ENCODE measurements at places on chromosomes 12 and 14.

GRCh38 chr12:29738365-29738764, 45.4 kb downstream of the TMTC1 start:
- no peak for DNase-seq

DNA sequence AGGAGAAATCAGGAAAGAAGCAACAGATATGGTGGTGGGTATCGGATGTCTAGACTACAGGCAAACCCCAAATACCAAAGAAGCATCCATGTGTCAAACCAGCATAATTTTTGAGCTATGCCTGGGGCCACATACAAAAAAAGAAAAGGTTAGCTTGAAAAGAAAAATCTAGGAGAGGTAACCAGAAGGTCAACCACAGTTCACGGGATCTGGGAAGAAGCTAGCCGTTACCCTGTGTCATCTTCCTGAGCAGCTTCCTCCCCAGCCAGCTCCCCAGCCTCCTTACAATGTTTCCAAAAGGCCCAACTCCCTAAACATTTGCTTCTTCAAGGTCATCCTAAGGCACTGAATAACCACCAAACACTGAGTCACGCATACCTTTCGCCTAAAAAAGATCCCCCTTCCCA, 3.1 kb downstream of the SINHCAF start:
- no peak for DNase-seq

GRCh38 chr12:46386360-46386867, 13.8 kb upstream of the SLC38A2 start:
- no peak for DNase-seq

DNA sequence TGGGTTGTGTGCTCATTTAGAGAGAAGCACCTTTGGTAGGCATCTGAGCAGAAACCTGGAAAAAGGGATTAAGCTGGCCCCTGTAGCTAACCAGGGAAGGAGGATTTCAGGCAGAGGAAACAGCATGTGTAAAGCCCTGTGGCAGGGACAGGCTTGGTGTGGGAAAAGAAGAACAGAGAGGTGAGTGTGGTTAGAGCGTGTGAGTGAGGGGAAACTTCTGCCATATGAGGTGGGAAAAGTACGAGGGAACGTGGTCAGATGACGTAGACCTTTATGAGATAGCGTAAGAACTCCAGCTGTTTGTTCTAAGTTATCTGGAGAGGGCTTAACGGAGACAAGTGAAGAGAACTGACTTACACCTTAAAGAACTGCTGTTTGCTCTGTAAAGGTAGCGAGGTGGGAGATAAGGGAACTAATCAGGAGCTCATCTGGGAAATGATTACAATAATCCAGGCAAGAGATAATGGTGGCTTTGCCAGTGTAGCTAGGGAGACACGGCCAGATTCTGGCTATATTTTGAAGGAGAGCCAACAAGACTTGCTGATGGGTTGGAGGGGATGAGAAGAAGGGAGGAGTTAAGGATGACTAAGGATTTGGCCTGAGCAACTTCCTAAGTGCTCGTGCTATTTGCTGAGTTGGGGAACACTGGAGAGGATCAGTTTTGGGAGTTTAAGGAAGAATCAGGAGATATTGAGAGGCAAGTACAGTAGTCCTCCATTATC, 234.0 kb downstream of the ETNK1 start:
- DNase-seq: no peak

- DNase-seq: no peak
These were observed 70.8 kb downstream of the NCOR2 start for GRCh38 chr12:124496584-124496983.

- no peak for DNase-seq
These were observed 46.7 kb upstream of the TCL1A start for GRCh38 chr14:95760596-95760995.

DNA sequence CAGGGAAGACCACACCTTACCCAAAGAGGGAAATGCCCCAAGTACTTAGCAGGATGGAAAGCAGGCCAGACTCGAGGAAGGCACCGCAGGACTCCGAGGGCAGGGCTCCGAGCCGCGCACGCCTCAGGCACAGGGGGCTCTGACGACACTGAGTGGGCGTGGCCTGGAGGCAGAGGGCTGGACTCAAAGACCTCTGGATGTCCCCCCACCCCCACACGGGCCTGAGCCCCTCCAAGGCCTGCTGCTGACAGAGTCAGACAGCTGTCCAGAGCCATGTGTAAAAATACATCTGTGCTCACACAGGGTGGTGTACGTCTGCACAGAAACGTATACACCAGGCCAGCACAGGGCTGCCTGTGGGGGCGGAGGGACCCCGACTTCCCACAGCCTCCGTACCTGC, 1.4 kb downstream of the AKT1 start:
- no peak for DNase-seq

DNA sequence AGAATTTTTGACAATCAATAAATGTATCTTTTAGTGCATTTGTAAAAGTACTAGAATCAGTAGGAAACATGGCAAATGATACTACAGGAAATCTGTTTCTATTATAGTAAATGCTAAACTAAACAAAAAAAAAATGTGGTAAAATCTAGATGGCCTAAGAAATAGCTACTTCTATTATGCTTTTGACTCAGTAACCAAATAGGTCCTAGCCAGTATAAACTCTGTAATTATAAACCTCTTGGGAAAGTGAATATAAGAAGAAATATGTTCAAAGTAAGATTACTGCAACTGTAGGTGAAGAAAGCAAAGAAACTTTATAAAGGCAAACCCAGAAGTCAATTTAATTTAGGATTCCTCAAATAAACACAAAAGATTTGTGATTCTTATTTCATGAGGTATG, 581.2 kb downstream of the LRFN5 start:
- DNase-seq: no peak

DNA sequence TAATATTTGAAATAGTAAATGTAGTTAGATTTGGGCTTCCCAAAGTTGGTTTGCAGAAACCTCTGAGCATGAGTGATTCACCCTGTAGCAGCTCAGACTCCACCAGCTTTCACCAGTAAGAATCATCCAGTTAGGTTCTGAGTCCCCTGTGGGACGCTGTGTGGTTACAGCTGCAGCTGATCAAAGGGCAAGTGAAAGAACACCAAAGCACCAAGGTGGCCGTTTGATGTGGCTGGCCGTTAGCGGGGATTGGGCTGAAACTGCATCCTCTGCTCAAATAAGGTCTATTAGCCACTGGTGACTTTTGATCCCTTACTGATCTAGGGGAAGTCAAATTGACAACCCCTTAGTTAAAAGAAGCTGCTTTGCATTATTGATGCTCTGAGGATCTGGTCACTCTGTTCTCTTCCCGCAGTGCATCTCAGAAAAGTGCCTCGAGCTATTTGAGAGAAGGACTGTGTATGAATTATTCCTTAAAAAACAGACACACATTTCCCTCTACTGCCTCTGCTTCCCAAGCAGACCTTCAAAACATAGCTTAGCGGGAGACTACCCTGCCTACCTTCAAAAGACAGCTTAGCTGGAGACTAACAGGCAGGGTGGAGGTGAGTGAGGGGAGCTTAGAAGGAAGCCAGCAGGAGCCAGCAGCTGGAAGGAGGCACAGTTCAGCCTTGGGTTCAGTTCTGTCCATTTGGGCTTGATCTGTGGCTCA, 3.7 kb downstream of the ABHD12B start:
- DNase-seq: no peak

DNA sequence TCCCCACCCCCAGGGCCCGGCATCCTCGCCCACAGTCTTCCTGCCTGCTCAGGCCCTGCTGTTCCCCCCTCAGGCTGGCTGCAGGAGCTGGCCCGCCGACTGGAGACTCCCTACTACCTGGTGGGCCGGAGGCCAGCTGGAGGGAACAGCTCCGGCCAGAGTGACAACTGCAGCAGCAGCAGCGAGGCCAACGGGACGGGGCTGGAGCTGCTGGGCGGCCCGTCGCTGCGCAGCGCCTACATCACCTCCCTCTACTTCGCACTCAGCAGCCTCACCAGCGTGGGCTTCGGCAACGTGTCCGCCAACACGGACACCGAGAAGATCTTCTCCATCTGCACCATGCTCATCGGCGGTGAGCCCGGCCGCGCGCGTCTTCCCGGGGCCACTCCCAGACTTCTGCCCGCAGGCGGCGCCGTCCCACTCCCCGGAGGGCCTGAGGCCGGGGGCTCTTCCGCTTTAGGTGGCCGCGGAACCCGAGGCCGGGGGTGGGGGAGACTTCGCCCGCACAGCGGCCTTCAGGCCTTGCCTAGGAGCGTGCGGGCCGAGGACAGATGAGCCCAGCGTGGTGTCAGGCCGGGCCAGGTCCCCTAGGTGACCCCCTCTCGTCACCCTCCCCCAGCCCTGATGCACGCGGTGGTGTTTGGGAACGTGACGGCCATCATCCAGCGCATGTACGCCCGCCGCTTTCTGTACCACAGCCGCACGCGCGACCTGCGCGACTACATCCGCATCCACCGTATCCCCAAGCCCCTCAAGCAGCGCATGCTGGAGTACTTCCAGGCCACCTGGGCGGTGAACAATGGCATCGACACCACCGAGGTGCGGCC, 10.2 kb downstream of the KCNH3 start:
- DNase-seq: no peak

- DNase-seq: no peak
These were observed 9.6 kb downstream of the COX14 start for GRCh38 chr12:50121641-50122040.

GRCh38 chr14:98958048-98958631, 313.9 kb downstream of the BCL11B start:
- no peak for DNase-seq

DNA sequence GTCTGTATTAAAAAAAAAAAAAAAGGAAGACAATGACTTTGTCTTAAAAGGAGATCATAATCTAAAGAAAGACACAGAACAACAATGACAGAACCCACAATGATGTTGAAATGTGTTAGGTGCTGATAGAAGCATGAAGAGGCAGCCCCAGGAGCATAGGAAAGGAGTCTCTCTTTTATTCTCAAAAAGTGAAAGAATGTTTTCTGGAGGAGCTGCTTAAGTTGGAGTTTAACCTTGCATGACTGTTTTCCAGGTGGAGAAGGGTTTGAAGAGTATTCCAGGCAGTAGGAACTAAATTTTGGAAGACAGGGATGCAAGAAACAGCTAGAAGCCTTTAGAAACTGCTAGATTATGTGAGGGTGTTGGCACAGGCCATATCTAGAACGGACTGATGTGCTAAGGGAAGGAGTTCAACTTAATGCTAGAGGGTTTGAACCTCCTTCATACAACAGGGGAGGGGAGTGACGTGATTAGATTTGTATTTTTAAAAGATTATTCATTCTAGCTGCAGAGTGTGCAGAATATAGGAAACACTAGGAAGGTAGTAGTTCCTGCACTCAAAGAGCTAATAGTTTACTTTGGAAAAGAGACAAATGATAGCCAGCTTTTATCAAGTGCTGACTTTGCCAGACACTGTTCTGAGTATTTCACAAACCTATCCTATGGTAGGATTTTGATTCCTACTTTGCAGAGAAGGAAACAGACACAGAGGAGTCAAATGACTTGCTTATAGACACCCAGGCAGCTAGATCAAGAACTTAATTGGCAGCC, 4.6 kb upstream of the RPL6 start:
- no peak for DNase-seq

DNA sequence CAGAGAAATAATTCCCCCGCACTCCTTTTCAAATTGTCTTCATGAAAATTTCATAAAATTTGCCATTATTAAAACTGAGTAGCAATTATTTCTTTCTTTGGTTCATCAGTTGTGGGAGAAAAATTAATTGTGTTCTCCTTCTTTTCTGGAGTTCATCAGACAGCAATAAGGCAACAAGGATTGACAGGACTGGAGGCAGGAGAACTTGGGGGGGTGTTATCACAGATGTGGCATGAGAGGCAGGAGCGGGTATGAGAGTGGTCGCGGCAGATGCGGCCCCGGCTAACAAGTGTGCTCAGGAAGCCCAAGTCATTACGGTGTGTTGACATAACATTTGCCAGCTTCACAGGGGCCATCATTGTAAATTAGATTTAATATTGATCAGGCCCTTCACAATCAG, 306.6 kb upstream of the TMPO start:
- DNase-seq: no peak

DNA sequence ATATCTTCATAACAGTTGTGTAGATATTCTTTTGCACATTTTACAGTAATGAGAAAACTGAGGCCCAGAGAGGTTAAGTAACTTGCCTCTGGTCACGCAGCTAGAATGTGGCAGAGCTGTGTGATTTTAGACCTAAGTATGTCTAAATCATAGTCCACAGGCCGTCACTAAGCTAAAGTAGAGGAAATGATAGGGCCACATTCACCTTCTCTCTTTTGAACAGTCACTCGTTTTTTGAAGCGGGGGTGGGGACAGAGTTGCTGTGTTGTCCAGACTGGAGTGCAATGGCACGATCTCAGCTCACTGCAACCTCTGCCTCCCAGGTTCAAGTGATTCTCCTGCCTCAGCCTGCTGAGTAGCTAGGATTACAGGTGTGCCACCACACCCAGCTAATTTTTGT, 68.5 kb downstream of the RASSF3 start:
- DNase-seq: no peak

- no peak for DNase-seq
These were observed 163.8 kb upstream of the MYL2 start for GRCh38 chr12:111084158-111084557.

- DNase-seq: no peak
These were observed 31.6 kb downstream of the FAM222A start for GRCh38 chr12:109744986-109745942.

DNA sequence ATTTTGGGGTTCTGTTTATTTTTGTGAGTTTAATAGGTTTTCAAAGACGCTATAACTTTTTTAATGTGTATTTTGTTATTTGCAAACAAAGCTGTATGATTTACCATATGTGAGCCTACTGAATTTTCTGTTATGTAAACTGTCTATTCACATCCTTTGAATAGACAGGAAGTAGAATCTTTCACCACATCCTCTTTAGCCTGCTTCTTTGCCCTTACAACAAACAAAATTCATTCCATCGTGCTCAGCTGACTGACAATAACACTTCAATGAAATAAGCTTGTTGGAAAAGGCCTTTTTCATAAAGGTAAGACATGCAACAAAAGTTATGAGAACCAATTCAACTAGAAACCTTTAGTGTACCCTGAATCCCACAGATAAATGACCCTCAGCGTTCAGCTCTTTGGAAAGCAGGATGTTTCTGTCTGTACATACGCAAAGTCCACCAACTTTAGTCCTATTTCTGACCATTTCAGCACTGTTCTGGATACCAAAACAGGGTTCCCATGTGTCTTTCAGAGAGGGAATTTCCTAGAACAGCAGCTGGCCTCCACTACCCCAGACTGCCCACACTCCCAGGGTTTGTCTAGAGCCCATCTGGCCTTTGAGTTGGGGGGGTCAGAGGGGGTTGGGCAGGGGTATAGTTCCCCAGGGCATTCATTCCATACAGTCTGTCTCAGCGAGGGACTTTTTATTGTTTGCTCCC, 71.3 kb downstream of the DUSP6 start:
- peak; percentile 2 for DNase-seq
